ENCODE measurements at places on chromosomes 12 and 14. TPM values are rescaled to one million over a fixed set of nuclear protein-coding genes. Genes with fewer than 3 reads are reported as not detected.

CLMN gene
- total RNA-seq, result 7.4 TPM

CCDC177 gene
- total RNA-seq, result 0.05 TPM

SNX6 gene
- 108 TPM for total RNA-seq

KRT71 gene
- not detected for total RNA-seq
